ENCODE measurements at places on chromosomes 13 and 19.

- H3K4me3 ChIP-seq, result peak overlapping the region; percentile 77
- peak overlapping the region; percentile 87 for H3K27ac ChIP-seq
- no peaks in the 10 kb centered on the region for H3K27me3 ChIP-seq
- H3K4me1 ChIP-seq, result peaks cover 41% of the 10 kb centered on the region
These were observed 7.4 kb upstream of the FCGBP start for GRCh38 chr19:39941615-39942365.

GRCh38 chr13:109272595-109273325, 513.6 kb downstream of the IRS2 start:
- H3K27me3 ChIP-seq, result no peaks in the 10 kb centered on the region
- no peaks in the 10 kb centered on the region for H3K4me1 ChIP-seq
- no peaks in the 10 kb centered on the region for H3K36me3 ChIP-seq
- no peak overlapping the region for H3K27ac ChIP-seq

- H3K36me3 ChIP-seq, result no peaks in the 10 kb centered on the region
- H3K27me3 ChIP-seq, result peaks cover 8% of the 10 kb centered on the region
- no peak for DNase-seq
- H3K4me1 ChIP-seq, result no peaks in the 10 kb centered on the region
- no peak overlapping the region for H3K4me3 ChIP-seq
These were observed 28.0 kb downstream of the CHST8 start for GRCh38 chr19:33649627-33650305.

- H3K27me3 ChIP-seq, result no peaks in the 10 kb centered on the region
- H3K27ac ChIP-seq, result no peak overlapping the region
- no peak for DNase-seq
These were observed 6.5 kb downstream of the INSR start for GRCh38 chr19:7287722-7288121.

DNA sequence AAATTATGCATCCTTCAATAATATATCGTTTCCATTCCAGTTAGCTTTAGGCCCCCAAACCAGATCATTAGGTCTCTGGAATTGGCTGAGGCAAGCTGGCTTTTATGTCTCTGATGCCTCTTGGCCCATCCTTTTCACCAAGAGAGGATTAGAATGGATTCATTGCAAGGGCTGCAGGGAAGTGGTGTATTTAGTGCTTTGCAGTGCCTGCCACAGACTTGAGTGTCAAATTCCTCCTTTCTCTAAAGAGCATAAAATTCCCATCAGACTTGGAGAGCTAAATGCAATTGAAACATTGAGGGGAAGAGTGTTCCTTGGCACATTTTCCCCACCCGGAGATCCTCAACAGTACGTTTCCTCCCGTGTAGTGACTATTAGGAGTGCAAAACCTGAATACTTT, 302.6 kb downstream of the ATP8A2 start:
- DNase-seq, result no peak
- no peak overlapping the region for H3K27ac ChIP-seq
- H3K4me1 ChIP-seq, result no peaks in the 10 kb centered on the region
- peaks cover 11% of the 10 kb centered on the region for H3K27me3 ChIP-seq

GRCh38 chr19:41264581-41265394, 616 bp downstream of the HNRNPUL1 start:
- no peaks in the 10 kb centered on the region for H3K27me3 ChIP-seq
- H3K36me3 ChIP-seq, result peaks cover 18% of the 10 kb centered on the region
- peak overlapping the region; percentile 100 for H3K4me3 ChIP-seq

- no peak overlapping the region for H3K27ac ChIP-seq
- H3K36me3 ChIP-seq, result no peaks in the 10 kb centered on the region
- H3K27me3 ChIP-seq, result peaks cover 22% of the 10 kb centered on the region
These were observed 17.9 kb upstream of the CSNK1A1L start for GRCh38 chr13:37123337-37123736.

- H3K4me1 ChIP-seq, result no peaks in the 10 kb centered on the region
- H3K4me3 ChIP-seq, result no peak overlapping the region
- H3K36me3 ChIP-seq, result no peaks in the 10 kb centered on the region
These were observed 141.4 kb upstream of the SGCG start for GRCh38 chr13:23039266-23039935.

DNA sequence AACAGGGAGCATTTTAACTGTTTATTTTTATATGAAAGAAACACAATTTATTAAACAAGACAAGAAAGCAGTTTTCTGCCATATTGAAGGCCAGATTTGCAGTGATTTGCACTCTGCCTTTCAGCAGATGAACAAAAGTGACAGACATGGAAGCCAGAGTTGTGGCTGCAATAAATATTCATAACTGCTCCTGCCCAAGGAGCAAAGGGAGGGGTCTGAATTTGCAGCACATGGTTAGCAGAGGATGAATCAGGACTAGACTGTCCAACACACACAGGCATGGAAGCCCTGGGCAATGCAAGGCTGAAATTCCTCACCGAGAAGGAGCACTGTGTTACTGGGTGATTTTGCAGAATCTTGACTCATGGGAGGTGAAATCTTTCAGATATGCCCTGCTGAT, 418.2 kb downstream of the DCT start:
- no peak overlapping the region for H3K27ac ChIP-seq
- no peaks in the 10 kb centered on the region for H3K27me3 ChIP-seq
- no peak for DNase-seq
- no peaks in the 10 kb centered on the region for H3K36me3 ChIP-seq
- H3K4me3 ChIP-seq, result no peak overlapping the region
- no peaks in the 10 kb centered on the region for H3K4me1 ChIP-seq

DNA sequence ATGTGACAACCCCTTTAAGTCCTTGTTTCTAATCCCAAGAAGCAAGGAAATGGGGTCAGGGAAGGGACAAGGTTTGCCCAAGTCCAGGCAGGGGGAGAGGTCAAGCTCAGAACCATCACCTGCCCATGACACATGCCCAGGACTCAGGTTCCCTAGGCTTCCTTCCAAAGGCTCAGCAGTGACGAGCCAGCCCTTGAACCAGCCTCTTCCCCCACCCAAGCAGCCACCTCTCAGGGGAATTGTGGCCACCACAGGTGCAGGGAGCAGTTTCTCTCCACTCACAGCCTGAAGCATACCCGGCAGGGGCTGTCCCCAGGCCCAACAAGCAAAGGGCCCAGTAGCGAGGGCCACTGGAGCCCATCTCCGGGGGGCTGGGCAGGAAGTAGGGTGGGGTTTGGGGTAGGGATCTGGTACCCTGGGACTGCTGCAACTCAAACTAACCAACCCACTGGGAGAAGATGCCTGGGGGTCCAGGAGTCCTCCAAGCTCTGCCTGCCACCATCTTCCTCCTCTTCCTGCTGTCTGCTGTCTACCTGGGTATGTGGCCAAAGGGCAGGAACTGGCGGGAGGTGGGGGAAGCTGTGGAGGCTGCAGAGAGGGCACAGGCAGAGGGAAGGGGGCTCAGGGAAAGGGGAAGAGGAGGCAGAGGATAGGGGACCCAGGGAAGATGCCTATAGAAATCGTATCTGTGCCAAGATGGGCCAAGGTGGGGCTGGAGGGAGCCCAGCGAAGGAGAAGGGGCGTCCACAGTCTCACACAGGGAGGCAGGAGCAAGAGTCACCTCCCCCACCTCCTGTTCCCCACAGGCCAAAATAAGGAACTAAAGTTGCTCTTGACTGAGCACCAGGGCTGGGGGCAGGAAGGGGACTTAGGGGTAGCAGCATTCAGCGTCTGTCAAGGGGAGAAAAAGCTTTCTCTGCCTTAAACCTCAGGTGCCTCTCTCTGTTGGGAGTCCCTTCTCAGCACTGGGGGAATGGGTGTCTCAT, at the start of gene CD79A:
CD79A (plus strand) TSS at position 433 of the 986 bp plus-strand sequence; CDS start at position 459, 26 bp downstream.
- peaks cover 76% of the 10 kb centered on the region for H3K4me1 ChIP-seq
- H3K4me3 ChIP-seq, result peak within 1 kb of the TSS; percentile 100
- peaks cover 54% of the 10 kb centered on the region for H3K36me3 ChIP-seq
- H3K27ac ChIP-seq, result peak within 1 kb of the TSS; percentile 98

DNA sequence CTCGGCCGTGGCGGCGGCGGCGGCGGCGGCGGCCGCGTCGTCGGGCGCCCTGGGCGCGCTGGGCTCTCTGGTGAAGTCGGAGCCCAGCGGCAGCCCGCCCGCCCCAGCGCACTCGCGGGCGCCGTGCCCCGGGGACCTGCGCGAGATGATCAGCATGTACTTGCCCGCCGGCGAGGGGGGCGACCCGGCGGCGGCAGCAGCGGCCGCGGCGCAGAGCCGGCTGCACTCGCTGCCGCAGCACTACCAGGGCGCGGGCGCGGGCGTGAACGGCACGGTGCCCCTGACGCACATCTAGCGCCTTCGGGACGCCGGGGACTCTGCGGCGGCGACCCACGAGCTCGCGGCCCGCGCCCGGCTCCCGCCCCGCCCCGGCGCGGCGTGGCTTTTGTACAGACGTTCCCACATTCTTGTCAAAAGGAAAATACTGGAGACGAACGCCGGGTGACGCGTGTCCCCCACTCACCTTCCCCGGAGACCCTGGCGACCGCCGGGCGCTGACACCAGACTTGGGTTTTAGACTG, 1.7 kb downstream of the SOX1 start:
- H3K27ac ChIP-seq, result peak overlapping the region; percentile 88
- DNase-seq, result no peak
- H3K27me3 ChIP-seq, result peaks cover 58% of the 10 kb centered on the region
- H3K4me1 ChIP-seq, result peaks cover 6% of the 10 kb centered on the region
- H3K4me3 ChIP-seq, result peak overlapping the region; percentile 70
- H3K36me3 ChIP-seq, result peaks cover 4% of the 10 kb centered on the region

GRCh38 chr13:31322026-31322425, 122.3 kb downstream of the B3GLCT start:
- no peak overlapping the region for H3K4me3 ChIP-seq
- DNase-seq, result no peak
- H3K27me3 ChIP-seq, result no peaks in the 10 kb centered on the region
- no peaks in the 10 kb centered on the region for H3K4me1 ChIP-seq
- no peak overlapping the region for H3K27ac ChIP-seq

GRCh38 chr13:19681517-19681916, 48.1 kb downstream of the MPHOSPH8 start:
- H3K4me3 ChIP-seq, result no peak overlapping the region
- no peak for DNase-seq
- no peak overlapping the region for H3K27ac ChIP-seq
- peaks cover 9% of the 10 kb centered on the region for H3K36me3 ChIP-seq
- H3K4me1 ChIP-seq, result no peaks in the 10 kb centered on the region

DNA sequence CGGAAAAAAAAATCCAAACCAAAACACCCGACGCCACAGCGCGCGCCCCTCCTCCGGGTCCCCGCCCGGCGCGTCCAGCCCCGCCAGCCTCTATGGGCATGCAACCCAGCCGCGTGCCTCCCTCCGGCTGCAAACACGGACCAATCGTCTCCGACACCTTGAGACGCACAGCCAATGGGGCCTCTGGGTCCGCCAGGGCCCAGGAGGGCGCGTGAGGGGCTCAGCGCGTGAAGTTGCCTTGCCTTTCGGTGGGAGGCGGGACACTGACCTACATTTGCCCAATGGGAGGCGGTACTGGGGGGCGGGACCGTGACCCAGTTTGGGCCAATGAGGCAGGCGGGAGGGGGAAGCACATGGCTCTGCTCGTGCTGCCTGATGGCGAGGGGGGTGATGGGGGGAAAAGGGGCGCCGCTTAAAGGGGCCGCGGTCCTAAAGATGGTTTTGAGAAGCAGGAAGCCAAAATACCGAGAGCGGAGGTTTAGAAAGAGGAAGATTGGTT, 319 bp upstream of the DBP start:
- no peaks in the 10 kb centered on the region for H3K27me3 ChIP-seq
- DNase-seq, result peak; percentile 99
- peaks cover 44% of the 10 kb centered on the region for H3K4me1 ChIP-seq

- H3K27ac ChIP-seq, result no peak overlapping the region
- H3K27me3 ChIP-seq, result peaks cover 6% of the 10 kb centered on the region
- H3K4me3 ChIP-seq, result no peak overlapping the region
These were observed 190.6 kb upstream of the NBEA start for GRCh38 chr13:34751492-34751891.

- H3K27ac ChIP-seq, result no peak overlapping the region
- no peak for DNase-seq
- no peaks in the 10 kb centered on the region for H3K4me1 ChIP-seq
These were observed 32.5 kb downstream of the PCDH20 start for GRCh38 chr13:61383111-61383510.

DNA sequence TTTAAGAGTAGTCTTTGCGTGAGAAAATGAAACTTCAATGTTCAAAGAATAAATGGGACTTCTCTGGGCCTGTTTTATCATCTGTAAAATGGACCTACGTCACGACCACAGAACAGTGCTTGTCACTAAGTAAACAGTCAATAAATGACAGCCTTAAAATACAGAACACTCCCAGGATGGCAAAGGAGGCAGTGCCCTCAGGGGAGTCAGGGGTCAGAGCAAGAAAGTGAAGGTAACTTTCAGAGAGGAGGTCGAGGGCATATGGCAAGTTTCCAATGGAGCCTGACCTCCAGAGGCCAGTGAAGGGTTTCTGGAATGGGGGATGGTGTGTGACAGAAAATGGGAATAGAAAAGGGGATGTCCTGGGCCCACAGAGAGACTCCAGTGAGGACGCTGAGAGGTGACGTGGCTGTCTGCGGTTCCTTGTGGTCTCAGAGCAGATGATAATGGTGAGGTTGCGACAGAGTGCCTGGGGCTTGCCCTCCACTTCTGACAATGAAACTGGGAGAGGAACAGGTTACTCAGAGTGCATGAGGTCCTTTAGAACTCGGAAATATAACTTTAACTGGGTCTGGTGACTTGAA, 91.8 kb downstream of the UBL3 start:
- no peaks in the 10 kb centered on the region for H3K27me3 ChIP-seq
- peaks cover 19% of the 10 kb centered on the region for H3K36me3 ChIP-seq
- peaks cover 20% of the 10 kb centered on the region for H3K4me1 ChIP-seq
- DNase-seq, result peak; percentile 53
- H3K27ac ChIP-seq, result peak overlapping the region; percentile 82

DNA sequence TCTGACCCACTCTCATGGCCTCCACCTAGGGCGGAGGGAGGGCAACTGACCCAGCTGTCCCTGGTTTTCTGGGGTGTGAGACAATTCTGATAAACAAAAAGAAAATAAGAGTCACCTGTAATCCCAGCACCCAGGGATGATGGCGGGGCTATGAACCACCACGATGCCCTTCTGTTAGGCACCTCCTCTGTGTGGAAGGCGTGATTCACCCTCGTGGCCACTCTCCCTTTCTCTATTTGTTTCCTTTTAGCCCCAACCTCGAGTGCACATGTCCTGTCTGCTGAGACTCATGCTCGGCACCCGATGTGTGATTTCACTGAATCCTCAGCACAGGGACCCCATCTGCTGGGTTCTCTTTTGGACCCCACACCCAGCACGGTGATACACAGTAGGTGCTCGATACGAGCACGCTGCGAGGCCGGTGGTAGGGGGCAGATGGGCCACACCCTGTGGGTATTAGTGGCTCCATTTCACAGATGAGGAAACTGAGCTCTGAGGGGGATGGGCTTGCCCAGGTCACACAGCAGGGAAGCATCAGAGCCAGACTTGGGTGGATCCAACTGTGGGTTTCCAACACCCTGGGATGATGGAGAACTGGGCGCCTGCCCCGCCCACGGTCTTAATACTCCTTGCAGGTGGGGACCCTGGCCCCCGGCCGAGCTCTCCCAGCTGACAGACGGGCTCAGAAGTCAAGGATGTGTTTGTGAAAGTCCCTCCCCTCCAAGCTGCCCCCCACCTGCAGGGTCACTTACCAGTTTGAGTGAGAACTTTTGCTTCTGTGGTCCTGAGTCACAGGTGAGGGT, 24.9 kb downstream of the VRK3 start:
- H3K27me3 ChIP-seq, result no peaks in the 10 kb centered on the region
- no peak overlapping the region for H3K4me3 ChIP-seq
- DNase-seq, result no peak
- H3K36me3 ChIP-seq, result peaks cover 77% of the 10 kb centered on the region

- H3K4me3 ChIP-seq, result no peak overlapping the region
- peaks cover 33% of the 10 kb centered on the region for H3K36me3 ChIP-seq
- no peak for DNase-seq
- H3K27me3 ChIP-seq, result no peaks in the 10 kb centered on the region
These were observed 174.1 kb downstream of the RGCC start for GRCh38 chr13:41631296-41631965.

GRCh38 chr13:74210693-74211393, 76.6 kb upstream of the KLF12 start:
- no peak for DNase-seq
- H3K36me3 ChIP-seq, result no peaks in the 10 kb centered on the region
- H3K27ac ChIP-seq, result no peak overlapping the region
